Thyroid gland (tissue), 4 donors: ENCODE measurements at places on chromosomes 2 and 18.

DNA sequence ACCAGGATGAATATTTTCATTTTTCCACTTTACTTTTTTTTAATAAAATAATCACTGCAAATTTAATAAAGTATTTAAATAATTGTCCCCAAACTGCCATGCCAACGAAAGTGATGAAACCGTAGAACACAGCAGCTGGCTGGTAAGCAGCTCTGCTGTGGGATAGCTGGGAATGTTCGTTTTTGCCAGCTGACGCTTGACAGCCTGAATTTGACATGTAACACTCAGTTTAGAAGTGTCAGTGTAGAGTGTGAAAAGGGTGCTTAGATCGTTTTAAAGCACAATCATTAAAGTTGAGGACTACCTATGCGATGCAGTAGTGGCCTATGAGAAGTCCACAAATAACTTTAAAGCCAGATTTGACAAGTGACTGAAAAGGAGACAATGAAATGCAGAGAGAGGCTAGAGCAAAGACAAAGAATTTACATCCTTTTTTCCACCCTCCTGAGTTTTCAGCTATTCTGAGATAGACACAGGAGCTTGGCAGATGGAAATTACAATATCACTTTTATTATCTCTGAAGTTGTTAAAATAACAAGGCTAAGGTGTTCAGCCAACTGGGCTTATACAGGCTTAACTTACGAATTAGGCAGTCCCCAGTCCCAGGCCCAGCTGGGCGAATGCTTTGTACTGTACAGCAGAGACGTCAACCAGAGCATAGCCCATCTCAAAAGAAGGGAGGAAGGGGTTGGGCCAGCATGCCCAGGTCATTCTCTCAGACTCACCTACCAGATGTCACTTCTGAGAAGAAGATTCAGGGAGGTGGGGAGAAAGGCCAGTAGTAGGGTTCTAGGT lies 31.9 kb upstream of the SLC1A4 start:
- DNase-seq: no peak
- H3K27me3 ChIP-seq: no peaks in the 10 kb centered on the region
- H3K36me3 ChIP-seq: no peaks in the 10 kb centered on the region
- no peak overlapping the region for H3K27ac ChIP-seq
- no peaks in the 10 kb centered on the region for H3K4me1 ChIP-seq

GRCh38 chr2:46147626-46148368 lies 149.4 kb upstream of the EPAS1 start:
- no peak overlapping the region for H3K4me3 ChIP-seq
- no peaks in the 10 kb centered on the region for H3K4me1 ChIP-seq
- no peaks in the 10 kb centered on the region for H3K36me3 ChIP-seq
- H3K27me3 ChIP-seq: no peaks in the 10 kb centered on the region
- DNase-seq: no peak

GRCh38 chr2:38178556-38179419 lies 102.8 kb upstream of the CYP1B1 start:
- H3K27ac ChIP-seq: peak overlapping the region; percentile 54
- no peaks in the 10 kb centered on the region for H3K36me3 ChIP-seq
- H3K27me3 ChIP-seq: no peaks in the 10 kb centered on the region
- peaks cover 22% of the 10 kb centered on the region for H3K4me1 ChIP-seq
- DNase-seq: no peak
- no peak overlapping the region for H3K4me3 ChIP-seq

DNA sequence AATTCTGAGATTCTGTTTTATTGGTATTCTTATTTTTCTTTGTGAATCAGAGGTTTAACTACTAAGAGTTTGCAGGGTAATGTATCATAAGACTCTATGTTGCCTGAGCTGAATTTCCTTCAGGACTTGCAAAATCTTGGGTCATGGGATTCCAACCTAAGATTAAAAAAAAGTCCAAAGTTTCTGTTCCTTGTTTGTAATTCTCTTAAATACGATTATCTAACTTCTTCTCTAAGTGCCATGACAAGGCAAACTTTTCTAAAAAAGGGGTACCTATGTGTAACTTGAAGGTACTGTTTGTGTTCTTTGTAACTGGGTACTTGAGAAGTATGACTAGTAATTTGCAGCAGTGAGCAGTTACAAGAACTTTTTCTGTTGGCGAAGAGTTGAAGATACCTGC lies 181.3 kb upstream of the ZEB2 start:
- no peaks in the 10 kb centered on the region for H3K36me3 ChIP-seq
- no peak overlapping the region for H3K27ac ChIP-seq
- no peaks in the 10 kb centered on the region for H3K4me1 ChIP-seq
- no peak for DNase-seq

DNA sequence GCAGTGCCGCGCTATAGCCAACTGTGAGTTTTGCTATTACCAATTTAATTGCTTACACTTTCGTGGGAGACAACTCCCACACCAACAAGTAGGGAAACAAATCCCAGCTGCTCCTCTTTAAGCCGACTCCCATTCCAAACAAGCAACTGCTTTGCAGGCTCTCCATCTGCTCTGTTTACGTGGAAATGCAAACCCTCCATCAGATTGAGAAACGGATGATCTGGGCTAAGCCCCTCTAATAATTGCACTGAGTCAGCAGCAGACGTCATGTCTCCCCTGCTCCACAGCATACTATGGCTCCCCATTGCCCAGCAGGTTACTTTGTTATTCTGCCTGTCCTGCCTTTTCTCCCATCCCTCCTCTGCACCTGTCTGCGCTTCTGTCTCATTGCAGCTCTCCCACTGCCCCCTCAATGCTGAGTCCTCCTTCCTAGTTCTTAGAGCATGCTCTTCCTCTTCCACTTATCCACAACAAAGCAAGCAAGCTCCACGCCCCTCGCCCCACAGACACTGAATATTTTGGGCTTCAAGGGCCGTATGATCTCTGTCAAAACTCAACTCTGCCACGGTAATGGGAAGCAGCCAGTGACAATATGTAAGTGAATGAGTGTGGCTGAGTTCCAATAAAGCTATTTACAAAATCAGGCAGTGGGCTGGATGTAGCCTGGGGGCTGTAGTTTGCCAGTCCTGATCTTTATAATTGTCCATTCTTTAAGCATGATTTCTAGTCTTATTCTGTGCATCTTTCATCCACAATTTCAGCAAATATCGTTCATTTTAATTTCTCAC lies 39.5 kb upstream of the ARL4C start:
- H3K27ac ChIP-seq: no peak overlapping the region
- no peaks in the 10 kb centered on the region for H3K36me3 ChIP-seq
- no peak for DNase-seq
- no peak overlapping the region for H3K4me3 ChIP-seq
- no peaks in the 10 kb centered on the region for H3K27me3 ChIP-seq

GRCh38 chr2:149568138-149568537 lies 19.4 kb downstream of the MMADHC start:
- no peak for DNase-seq
- H3K27ac ChIP-seq: no peak overlapping the region
- no peaks in the 10 kb centered on the region for H3K4me1 ChIP-seq
- no peaks in the 10 kb centered on the region for H3K27me3 ChIP-seq

DNA sequence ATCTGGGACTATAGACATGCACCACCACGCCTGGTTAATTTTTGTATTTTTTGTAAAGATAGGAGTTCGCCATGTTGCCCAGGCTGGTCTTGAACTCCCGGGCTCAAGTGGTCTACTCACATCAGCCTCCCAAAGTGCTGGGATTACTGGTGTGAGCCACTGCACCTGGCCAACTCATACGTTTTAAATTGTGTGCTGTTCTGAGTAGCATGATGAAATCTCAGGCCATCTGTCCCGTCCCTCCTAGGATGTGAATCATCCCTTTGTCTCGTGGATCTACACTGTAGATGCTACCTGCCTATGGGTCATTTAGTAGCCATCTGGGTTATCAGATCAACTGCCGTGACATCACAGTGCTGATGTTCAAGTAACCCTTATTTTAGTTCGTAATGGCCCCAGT lies 38.5 kb upstream of the RMP24 start:
- H3K27ac ChIP-seq: no peak overlapping the region
- no peak overlapping the region for H3K4me3 ChIP-seq
- H3K27me3 ChIP-seq: no peaks in the 10 kb centered on the region
- no peaks in the 10 kb centered on the region for H3K4me1 ChIP-seq
- H3K36me3 ChIP-seq: no peaks in the 10 kb centered on the region

DNA sequence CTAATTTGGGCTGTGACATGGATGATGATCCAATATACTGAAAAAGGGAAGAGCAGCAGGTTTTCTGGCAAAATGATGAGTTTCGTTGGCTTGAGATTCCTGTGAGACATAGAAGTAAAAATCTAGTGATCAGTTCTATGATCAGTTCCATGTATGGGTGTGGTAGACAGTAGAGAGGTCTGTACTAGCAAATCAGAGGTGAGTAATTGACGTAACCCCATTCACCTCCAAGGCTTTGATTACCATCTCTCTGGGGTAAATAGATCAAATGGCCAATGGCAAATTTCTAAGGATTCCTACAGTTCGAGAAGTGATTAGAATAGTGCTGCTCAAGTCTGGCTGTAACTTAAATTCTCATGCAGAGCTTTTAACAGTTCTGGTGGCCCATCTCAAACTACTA lies 6.4 kb downstream of the ITGA4 start:
- H3K27ac ChIP-seq: no peak overlapping the region
- no peak overlapping the region for H3K4me3 ChIP-seq
- no peak for DNase-seq
- H3K4me1 ChIP-seq: no peaks in the 10 kb centered on the region
- H3K36me3 ChIP-seq: no peaks in the 10 kb centered on the region

GRCh38 chr18:12066910-12067511 lies 26.6 kb upstream of the ANKRD62 start:
- H3K4me3 ChIP-seq: no peak overlapping the region
- H3K27ac ChIP-seq: no peak overlapping the region
- no peak for DNase-seq
- no peaks in the 10 kb centered on the region for H3K36me3 ChIP-seq
- H3K27me3 ChIP-seq: no peaks in the 10 kb centered on the region

DNA sequence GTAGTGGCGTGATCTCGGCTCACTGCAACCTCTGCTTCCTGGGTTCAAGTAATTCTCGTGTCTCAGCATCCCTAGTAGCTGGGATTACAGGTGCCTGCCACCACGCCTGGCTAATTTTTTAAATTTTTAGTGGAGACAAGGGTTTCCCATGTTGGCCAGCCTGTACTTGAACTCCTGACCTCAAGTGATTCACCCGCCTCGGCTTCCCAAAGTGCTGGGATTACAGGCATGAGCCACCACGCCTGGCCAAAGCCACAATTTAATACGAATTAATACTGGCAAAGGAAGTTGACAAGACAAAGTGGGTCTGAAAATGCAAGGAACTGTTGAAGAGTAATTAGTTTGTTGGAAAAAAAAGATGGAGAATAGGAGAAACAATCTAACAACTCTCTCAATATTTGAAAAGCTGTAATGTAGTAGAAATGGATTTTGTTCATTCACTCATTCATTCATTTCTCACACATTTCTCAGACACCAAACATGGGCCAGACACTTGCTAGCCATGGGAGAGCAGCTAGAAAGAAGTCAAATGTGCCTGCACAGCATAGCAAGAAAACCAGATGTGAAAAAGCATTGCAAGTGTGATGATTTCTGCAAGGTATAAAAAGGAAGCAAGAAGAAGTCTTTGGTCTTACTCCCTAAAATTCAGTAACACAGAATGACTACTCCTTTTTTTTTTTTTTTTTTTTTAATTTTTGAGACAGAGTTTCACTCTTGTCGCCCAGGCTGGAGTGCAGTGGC lies 39.4 kb upstream of the ATL2 start:
- H3K4me1 ChIP-seq: peaks cover 29% of the 10 kb centered on the region
- H3K36me3 ChIP-seq: no peaks in the 10 kb centered on the region
- no peak overlapping the region for H3K27ac ChIP-seq
- no peak for DNase-seq
- H3K27me3 ChIP-seq: no peaks in the 10 kb centered on the region

- no peak for DNase-seq
- peak overlapping the region; percentile 64 for H3K27ac ChIP-seq
- peaks cover 18% of the 10 kb centered on the region for H3K4me1 ChIP-seq
- no peaks in the 10 kb centered on the region for H3K36me3 ChIP-seq
- no peaks in the 10 kb centered on the region for H3K27me3 ChIP-seq
These were observed 208.2 kb downstream of the SLC8A1 start for GRCh38 chr2:40243581-40244187.

DNA sequence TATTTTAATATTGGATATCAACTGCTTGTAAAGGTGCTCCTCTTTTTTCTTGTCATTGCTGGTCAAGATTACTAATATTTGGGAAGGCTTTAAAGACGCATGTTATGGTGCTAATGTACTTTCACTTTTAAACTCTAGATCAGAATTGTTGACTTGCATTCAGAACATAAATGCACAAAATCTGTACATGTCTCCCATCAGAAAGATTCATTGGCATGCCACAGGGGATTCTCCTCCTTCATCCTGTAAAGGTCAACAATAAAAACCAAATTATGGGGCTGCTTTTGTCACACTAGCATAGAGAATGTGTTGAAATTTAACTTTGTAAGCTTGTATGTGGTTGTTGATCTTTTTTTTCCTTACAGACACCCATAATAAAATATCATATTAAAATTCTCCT lies 38.2 kb downstream of the COL3A1 start:
- peaks cover 5% of the 10 kb centered on the region for H3K36me3 ChIP-seq
- no peak overlapping the region for H3K27ac ChIP-seq
- no peak overlapping the region for H3K4me3 ChIP-seq
- H3K4me1 ChIP-seq: no peaks in the 10 kb centered on the region
- H3K27me3 ChIP-seq: no peaks in the 10 kb centered on the region

- no peaks in the 10 kb centered on the region for H3K27me3 ChIP-seq
- DNase-seq: no peak
- H3K27ac ChIP-seq: no peak overlapping the region
- no peak overlapping the region for H3K4me3 ChIP-seq
These were observed 189.2 kb downstream of the OSR1 start for GRCh38 chr2:19169134-19169768.

DNA sequence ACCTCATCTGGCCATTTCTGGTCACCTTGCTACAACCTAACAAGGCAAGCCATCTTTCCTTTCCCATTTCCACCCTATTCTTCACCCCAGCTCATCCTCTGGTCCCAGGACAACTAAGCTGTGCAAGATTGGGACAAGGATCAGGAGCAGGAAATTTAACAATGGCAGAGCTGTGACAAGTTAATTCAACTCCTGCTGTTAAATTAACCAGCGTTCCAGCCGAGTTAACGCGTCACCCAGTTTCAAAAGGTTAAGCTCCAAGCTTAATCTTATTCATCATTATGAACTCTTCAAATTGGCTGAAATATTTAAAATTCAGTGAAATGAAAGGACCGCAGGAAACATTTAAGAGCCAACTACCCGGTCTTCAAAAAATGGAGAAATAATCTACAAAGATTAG lies 231.9 kb downstream of the GRB14 start:
- H3K27me3 ChIP-seq: no peaks in the 10 kb centered on the region
- H3K36me3 ChIP-seq: no peaks in the 10 kb centered on the region
- peaks cover 6% of the 10 kb centered on the region for H3K4me1 ChIP-seq
- no peak overlapping the region for H3K4me3 ChIP-seq
- no peak for DNase-seq
- H3K27ac ChIP-seq: no peak overlapping the region

DNA sequence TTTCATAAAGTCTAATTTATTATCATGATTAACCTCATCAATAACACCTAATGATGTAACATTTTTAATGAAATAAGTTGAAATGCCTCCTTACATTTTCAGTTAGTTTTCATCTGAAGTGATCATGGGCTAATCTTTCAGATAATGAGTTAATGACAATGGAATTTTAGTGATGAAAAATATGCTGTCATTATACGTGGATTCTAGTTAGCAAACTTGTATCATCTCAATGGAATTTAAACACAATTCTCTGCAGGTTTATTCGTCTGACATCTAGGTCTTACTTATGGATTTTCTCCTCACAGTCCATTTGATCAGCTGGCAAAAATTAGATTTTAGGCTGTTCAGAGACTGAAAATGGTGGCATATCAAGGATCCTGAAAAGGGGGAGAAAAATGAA lies 885.0 kb downstream of the SLC4A3 start:
- H3K36me3 ChIP-seq: no peaks in the 10 kb centered on the region
- H3K4me3 ChIP-seq: no peak overlapping the region
- peaks cover 4% of the 10 kb centered on the region for H3K4me1 ChIP-seq
- H3K27me3 ChIP-seq: no peaks in the 10 kb centered on the region
